ENCODE measurements at places on chromosomes 2 and 18.
A peak's percentile ranks its signal among the peaks of the same experiment; 100 is the strongest.

- no peak for DNase-seq
Measured at GRCh38 chr2:99857867-99858444, 284.4 kb downstream of the AFF3 start.

DNA sequence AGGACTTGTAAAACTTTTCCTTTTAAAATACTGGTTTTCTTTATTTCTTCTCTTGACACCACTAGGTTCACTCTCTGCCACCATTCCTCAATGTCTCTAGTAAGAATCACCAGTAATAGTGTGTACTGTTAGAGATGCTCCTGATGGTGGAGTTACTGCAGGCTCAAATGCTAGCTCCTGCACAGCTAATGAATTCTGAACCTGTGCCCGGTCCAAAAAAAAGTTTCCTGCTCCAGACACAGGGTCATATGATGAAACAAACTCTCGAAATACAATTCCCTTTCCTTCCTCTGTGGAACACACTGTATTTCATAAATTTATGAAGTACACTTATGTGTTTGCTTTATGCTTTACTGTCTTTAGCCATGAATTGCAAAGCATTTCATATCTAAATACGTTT lies 19.2 kb downstream of the PMS1 start:
- no peak for DNase-seq

DNA sequence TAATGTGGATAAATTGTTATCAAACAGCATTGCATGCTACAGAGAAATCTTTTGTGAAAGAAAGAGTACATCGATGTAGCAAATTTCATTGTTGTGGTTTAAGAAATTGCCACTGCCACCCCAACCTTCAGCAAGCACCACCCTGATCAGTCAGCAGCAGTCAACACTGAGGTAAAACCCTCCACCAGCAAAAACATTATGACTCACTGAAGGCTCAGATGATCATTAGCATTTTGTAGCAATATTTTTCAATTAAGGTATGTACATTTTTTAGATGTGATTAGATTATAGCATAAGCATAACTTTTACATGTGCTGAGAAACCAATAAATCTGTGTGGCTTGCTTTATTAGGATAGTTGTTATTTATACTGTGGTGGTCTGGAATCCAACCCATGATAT lies 75.5 kb downstream of the ZNF385B start:
- no peak for DNase-seq

DNA sequence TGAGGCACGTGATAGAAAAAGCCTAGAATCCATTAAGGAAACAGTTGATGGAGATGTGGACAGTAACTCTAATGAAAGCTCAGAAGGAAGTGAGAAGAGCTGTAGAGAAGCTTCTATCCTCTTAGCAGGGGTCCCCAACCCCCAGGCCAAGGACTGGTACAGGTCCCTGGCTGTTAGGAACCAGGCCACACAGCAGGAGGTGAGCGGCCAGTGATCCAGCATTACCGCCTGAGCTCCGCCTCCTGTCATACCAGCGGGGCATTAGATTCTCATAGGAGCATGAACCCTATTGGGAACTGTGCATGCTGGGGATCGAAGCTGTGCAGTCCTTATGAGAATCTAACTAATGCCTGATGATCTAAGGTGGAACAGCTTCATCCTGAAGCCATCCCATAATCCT lies 8.7 kb upstream of the IMP4 start:
- no peak for DNase-seq

DNA sequence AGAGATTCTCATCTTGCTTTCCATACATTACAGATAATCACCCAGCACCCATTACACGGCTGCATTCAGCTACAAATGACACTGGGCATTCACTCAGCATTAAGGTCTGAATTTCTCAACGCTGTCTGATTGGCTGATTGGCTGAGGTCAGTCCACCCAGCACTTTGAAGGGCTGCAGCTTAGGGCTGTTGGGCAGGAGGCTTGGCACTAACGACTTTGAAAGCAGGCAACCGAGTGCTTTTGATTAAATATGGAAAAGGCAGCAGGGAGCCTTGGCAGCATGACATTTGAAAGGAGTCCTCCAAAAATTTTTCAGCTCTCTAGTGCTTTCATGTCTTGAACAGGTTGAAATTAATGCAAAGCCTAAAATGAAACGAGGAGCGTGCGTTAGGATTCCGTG lies 253.0 kb downstream of the DCDC2C start:
- DNase-seq, result no peak

DNA sequence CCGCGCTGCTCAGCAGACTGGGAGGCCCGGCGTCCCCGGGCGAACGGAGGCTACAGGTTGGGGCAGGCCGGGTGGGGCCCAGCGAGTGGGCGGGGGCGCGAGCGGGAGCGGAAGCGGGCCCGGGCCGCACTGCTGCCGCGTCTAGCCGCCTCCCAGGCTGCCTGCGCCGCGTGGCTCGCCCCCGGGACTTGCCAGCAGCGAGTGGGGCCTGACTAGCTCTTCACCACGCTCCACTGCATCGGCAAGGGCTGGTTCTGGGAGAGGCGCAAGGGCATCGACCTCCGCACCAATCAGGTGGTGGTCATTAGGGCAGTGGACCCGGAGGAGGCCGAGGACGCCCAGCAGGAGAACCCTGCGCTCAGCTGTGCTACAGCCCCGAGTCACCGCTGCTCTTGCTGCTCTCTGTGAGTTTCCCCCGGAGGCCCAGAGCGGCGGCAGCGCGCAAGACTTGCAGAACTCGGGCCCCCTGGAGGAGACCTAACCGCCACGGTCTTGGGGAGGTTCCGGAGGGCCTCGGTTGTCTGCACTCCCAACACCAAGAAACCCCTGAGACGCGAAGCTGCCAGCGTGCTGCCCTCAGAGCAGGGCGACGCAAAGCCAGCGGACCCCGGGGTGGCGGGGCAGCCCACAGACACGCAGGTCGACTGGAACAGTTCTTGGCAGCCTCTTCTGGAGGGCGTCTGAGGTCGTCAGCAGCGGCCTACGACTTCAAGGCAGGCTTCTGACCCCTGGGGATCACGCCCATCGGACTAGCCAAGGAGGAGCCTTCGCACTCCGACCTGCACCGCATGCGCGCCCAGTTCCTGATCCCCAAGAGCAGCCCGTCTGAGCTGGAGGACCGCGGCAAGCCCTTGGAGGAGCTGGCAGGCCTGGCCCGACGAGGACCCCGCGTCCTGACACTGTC lies 27.2 kb upstream of the PTPN2 start:
- peak; percentile 65 for DNase-seq

- no peak for DNase-seq
Measured at GRCh38 chr18:31998880-31999412, 19.7 kb upstream of the RNF125 start.

DNA sequence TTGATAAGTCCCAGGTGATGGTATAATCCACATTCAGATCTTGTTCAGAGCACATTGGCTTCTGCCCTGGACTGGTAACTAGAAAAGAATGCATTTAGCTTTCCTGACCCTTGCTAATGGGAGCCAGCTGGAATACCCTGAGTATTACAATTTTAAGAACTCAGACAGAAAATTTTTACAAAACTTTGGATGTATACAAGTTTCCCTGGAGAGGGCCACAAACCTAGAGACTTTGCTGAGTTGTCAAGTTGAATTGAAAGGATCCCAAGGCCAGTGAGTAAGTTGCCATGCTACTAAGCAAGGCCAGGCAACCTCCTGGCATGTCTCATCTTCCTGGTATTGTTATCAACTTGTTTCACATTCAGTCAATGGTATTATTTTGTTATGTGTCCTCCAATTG lies 20.0 kb upstream of the NABP1 start:
- no peak for DNase-seq

GRCh38 chr2:222944552-222944951 lies 83.7 kb downstream of the ACSL3 start:
- DNase-seq, result no peak

DNA sequence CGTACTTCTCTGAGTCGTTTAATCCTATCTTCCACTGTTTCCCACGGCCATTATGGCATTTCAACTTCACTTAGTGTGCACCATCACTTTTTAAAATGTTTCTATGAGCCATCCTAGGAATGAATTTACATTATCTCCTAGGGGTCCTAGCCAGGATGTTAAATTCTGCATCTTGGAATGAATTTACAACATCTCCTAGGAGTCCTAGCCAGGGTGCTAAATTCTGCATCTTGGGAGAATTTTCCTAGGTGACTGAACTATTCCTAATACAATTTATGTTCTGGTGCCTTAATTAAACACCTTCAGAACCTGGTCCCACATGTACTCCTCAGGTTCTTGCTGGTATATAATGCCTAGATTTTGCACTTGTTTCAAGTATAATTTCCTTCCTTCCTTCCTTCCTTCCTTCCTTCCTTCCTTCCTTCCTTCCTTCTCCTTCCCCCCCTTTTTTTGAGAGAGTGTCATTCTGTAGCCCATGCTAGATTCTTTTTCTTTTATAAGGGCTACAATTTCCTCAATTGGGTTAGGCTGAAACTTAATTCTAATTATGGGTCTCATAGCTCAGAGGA lies 72.1 kb downstream of the TBR1 start:
- no peak for DNase-seq

- DNase-seq, result no peak
Measured at GRCh38 chr18:27372386-27372785, 187.3 kb upstream of the CHST9 start.

- DNase-seq, result no peak
Measured at GRCh38 chr2:128310094-128310716, 8.5 kb downstream of the HS6ST1 start.

DNA sequence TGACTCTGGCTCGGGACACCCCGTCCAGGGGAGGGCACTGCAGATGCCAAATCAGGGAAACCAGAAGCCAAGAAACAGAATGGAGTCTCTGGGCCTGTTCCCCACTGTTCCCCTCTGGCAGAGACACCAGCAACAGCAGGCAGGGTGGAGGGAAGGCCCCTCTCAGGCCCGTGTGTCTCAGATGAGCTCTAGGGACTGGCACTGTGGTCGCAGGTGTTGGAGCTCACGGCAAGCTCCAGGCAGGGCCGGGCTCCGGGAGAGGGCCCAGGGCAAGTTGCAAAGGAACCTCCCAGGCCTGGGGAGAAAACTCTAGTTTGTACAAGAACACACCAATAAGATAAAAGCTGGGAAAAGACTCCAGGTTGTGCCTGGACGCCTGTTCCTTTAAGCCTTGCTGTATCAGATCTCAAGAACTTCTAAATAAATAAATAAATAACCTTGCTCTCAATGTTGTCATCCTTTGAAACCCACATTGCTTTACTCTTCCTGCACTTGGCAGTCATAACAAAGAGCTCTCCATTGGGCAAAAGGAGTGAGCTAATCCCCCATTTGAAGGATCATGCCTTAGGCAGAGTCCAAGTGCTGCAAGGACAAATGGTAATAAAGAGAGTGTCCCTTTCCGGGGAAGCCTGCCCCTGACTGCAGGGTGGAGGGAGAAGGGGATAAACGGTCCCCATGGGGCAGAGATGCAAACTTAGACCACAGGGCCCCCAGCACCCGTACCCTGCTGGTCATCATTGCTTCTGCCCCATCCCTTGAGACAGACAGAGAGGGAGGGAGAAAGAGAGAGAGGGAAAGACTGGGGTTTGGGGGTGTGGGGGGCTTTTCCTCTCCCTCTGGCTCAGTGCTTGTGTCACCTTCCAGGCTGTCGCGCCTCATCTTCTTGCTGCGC lies 33.3 kb downstream of the CNGA3 start:
- no peak for DNase-seq

- DNase-seq, result no peak
Measured at GRCh38 chr2:187422282-187422681, 25.8 kb downstream of the CALCRL start.

DNA sequence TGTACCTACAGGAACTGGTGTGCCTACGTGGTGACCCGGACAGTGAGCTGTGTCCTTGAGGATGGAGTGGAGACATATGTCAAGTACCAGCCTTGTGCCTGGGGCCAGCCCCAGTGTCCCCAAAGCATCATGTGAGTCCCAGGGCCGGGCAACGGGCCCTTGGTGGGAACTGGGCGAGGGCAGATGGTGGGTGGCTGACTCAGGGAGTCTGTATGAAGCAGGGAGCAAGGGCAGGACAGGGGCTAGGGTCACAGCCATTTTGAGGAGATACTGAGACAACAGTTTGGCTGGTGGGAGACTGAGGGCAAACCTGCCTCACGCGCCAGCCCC lies 1.7 kb downstream of the EMILIN1 start:
- DNase-seq, result no peak

- no peak for DNase-seq
Measured at GRCh38 chr2:215447673-215448081, 11.8 kb upstream of the FN1 start.

GRCh38 chr18:2572892-2573291 lies 1.5 kb downstream of the NDC80 start:
- DNase-seq, result no peak
